T-cell (primary cell): ENCODE measurements at places on chromosomes 13 and 19.
A peak's percentile ranks its signal among the peaks of the same experiment; 100 is the strongest.

GRCh38 chr19:17357724-17358123, 19.4 kb downstream of the PLVAP start:
- no peaks in the 10 kb centered on the region for H3K36me3 ChIP-seq

GRCh38 chr13:113209336-113209758, at the start of gene CUL4A:
Gene CUL4A, plus strand, starts transcription at chr13:113209613. Its CDS starts 15 bp downstream, at chr13:113209628.
- H3K36me3 ChIP-seq, result no peaks in the 10 kb centered on the region
- H3K27me3 ChIP-seq, result no peaks in the 10 kb centered on the region
- H3K4me3 ChIP-seq, result peak within 1 kb of the TSS; percentile 64
- H3K27ac ChIP-seq, result peak within 1 kb of the TSS; percentile 96
- DNase-seq, result peak; percentile 69

- no peak overlapping the region for H3K27ac ChIP-seq
- H3K36me3 ChIP-seq, result peaks cover 3% of the 10 kb centered on the region
- H3K27me3 ChIP-seq, result peaks cover 2% of the 10 kb centered on the region
- no peak for DNase-seq
- no peak overlapping the region for H3K4me3 ChIP-seq
Measured at GRCh38 chr19:17235971-17236777, 9.5 kb downstream of the NR2F6 start.

GRCh38 chr13:111589321-111589720, 268.9 kb downstream of the TEX29 start:
- no peak for DNase-seq
- H3K27ac ChIP-seq, result no peak overlapping the region
- no peaks in the 10 kb centered on the region for H3K4me1 ChIP-seq
- H3K36me3 ChIP-seq, result no peaks in the 10 kb centered on the region
- H3K4me3 ChIP-seq, result no peak overlapping the region

DNA sequence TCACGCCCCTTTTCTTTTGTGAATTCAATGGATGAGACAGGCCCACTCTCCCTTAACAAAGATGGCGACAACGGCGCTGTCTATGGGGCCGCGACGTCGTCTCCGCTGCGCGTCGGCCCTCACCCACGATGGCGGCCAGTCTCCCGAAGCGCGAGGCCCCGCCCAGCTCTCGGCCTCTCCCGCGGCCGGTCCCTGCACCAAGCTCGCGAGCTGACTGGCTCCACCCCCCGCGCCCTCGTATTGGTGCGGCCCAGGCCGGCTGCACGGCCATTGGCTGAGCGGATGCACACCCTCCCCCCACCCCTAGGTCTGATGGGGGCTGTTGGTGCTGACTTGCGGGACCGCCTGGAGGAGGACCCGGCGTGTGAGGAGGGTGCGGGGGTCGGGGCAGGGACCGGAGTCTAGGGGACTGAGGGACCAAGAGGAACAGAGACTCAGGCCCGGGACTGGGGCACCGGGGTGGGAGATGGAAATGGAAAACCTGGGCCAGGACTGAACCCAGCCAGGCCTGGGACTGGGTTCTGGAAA, 4.8 kb downstream of the SPHK2 start:
- H3K27me3 ChIP-seq, result no peaks in the 10 kb centered on the region

DNA sequence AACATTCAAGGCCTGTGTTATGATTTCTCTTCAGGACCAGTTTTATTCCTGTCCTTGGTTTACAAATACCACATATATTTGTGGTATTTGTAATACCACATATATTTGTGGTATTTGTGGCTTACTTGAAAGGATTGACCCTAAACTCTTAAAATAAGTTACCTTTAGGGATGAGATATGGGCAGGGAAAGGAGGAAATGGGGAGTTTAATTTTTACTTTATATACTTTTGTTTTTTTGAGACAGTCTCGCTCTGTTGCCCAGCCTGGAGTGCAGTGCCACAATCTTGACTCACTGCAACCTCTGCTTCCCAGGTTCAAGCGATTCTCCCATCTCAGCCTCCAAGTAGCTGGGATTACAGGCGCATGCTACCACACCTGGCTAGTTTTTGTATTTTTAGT, 2.3 kb upstream of the TGDS start:
- peaks cover 27% of the 10 kb centered on the region for H3K4me1 ChIP-seq
- H3K4me3 ChIP-seq, result no peak overlapping the region
- no peak for DNase-seq
- H3K27me3 ChIP-seq, result no peaks in the 10 kb centered on the region
- H3K36me3 ChIP-seq, result no peaks in the 10 kb centered on the region

GRCh38 chr19:9932835-9933234, 3.5 kb downstream of the OLFM2 start:
- H3K27ac ChIP-seq, result no peak overlapping the region
- no peaks in the 10 kb centered on the region for H3K36me3 ChIP-seq
- H3K4me1 ChIP-seq, result no peaks in the 10 kb centered on the region

DNA sequence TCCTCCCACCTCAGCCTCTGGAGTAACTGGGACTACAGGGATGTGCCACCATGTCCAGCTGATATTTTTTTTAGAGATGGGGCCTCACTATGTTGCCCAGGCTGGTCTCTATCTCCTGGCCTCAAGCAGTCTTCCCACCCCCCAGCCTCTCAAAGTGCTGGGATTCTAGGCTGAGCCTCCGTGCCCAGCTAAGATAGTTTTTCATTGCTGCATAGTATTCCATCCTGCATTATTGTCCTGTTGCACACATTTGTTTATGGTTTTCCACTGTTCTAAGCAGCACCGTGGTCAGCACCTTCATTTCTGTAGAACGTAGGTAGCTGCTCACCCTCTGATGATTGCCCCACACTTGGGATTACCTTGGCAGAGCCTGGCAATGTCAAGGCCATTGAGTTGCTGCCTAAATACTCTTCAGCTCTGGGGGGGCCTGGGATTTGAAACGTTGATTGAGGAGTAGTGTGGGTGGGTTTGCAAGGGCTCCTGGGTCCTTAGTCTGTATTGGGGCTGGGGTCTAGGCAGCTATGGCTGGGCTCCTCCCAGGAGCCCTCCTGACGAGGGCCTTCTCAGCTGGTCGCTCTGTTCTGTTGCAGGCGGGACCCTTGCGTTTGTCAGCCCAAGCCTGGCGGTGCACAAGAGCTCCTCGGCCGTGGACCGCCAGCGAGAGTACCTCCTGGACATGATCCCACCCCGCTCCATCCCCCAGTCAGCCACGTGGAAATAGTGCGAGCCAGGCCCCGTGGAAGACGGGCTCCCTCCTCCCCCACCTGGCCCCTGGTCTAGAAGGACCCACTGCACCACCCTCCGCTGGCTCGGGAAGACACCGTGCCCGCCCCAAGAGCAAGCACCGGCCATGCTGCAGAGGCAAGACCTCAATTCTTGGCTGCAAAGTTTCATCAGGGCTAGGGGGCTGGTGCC, 10.3 kb downstream of the TSSK6 start:
- no peaks in the 10 kb centered on the region for H3K27me3 ChIP-seq
- no peak overlapping the region for H3K4me3 ChIP-seq
- no peak for DNase-seq
- no peak overlapping the region for H3K27ac ChIP-seq

- DNase-seq, result no peak
- H3K27me3 ChIP-seq, result no peaks in the 10 kb centered on the region
- peaks cover 62% of the 10 kb centered on the region for H3K36me3 ChIP-seq
- H3K4me1 ChIP-seq, result peaks cover 3% of the 10 kb centered on the region
- H3K4me3 ChIP-seq, result no peak overlapping the region
- no peak overlapping the region for H3K27ac ChIP-seq
Measured at GRCh38 chr13:114004420-114005205, 30.7 kb upstream of the C13orf46 start.

DNA sequence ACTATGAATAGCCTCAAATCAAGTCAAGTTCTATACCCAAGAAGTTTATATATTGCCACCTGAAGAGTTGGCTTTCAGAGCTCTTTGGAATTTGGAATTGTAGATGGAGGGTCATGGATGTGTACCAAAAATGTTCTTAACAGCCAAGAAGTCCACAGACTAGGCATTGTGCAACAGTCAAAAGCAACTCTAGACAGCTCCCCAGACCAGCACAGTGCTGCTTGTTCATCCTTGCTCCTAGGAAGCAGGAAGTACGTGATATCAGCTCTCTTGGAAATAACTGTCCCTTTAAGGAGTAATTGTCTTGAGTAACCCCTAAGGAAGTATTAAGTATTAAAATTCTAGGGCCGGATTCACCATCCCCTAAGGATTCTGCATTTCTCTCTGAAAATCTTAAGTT, 30.7 kb upstream of the IL17D start:
- H3K4me3 ChIP-seq, result no peak overlapping the region
- no peak for DNase-seq
- no peaks in the 10 kb centered on the region for H3K27me3 ChIP-seq
- no peak overlapping the region for H3K27ac ChIP-seq

GRCh38 chr19:36160821-36161596, 8.8 kb upstream of the COX7A1 start:
- H3K27ac ChIP-seq, result no peak overlapping the region
- no peaks in the 10 kb centered on the region for H3K4me1 ChIP-seq
- DNase-seq, result no peak
- no peaks in the 10 kb centered on the region for H3K27me3 ChIP-seq
- H3K4me3 ChIP-seq, result no peak overlapping the region
- no peaks in the 10 kb centered on the region for H3K36me3 ChIP-seq

DNA sequence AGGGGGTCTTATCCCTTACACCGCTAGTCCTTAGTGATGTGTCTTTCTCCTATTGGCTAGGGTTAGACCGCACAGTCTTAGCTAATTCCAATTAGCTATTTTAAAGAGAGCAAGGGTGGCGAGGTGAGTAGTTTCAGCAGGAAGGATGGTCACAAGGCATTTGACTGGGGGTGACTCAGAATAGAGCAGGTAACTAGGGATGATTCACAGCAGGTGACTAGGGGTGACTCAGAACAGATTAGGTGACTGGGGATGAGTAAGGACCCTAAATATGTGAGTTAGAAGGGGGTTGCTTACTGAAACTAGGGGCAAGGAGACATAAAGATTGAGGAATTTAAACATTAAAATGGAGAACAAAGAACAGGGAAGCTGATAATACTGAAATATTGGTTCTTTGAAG, 64.3 kb downstream of the ZNF66 start:
- H3K27ac ChIP-seq, result no peak overlapping the region
- no peak overlapping the region for H3K4me3 ChIP-seq
- no peaks in the 10 kb centered on the region for H3K36me3 ChIP-seq
- no peaks in the 10 kb centered on the region for H3K4me1 ChIP-seq

GRCh38 chr19:46742926-46743480, 2.9 kb upstream of the FKRP start:
- peaks cover 63% of the 10 kb centered on the region for H3K4me1 ChIP-seq
- no peak overlapping the region for H3K27ac ChIP-seq
- H3K27me3 ChIP-seq, result no peaks in the 10 kb centered on the region
- no peak overlapping the region for H3K4me3 ChIP-seq

- no peaks in the 10 kb centered on the region for H3K4me1 ChIP-seq
- H3K36me3 ChIP-seq, result no peaks in the 10 kb centered on the region
- no peak overlapping the region for H3K27ac ChIP-seq
- DNase-seq, result no peak
- no peak overlapping the region for H3K4me3 ChIP-seq
Measured at GRCh38 chr13:23450340-23451046, 17.0 kb upstream of the SACS start.

- peaks cover 4% of the 10 kb centered on the region for H3K36me3 ChIP-seq
- no peaks in the 10 kb centered on the region for H3K27me3 ChIP-seq
- DNase-seq, result no peak
- no peak overlapping the region for H3K4me3 ChIP-seq
Measured at GRCh38 chr13:51885651-51886050, 23.9 kb downstream of the CCDC70 start.

GRCh38 chr13:103876571-103876970, 810.4 kb upstream of the SLC10A2 start:
- no peaks in the 10 kb centered on the region for H3K36me3 ChIP-seq
- H3K4me3 ChIP-seq, result no peak overlapping the region
- DNase-seq, result no peak

DNA sequence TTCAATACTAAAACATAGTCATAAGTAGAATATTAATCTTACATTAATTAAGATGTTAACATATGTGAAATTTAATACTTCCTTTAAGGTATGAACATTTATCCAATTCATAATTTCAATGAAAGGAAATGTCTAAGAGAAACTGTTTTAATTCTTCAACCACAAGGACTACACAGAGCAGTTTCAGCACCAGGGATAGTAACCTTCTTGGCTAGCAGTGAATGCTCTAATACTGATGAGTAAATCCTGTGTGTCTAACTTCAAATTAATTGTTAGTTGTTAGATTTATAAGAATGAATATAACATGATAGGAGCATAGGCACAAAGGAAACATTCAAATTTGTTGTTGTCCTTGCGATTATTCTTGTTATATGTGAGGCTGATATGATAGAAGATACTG, 15.6 kb upstream of the NBEA start:
- H3K4me1 ChIP-seq, result no peaks in the 10 kb centered on the region
- H3K27me3 ChIP-seq, result no peaks in the 10 kb centered on the region
- no peak overlapping the region for H3K27ac ChIP-seq
- H3K36me3 ChIP-seq, result no peaks in the 10 kb centered on the region

GRCh38 chr13:87884884-87885283, 213.7 kb downstream of the SLITRK5 start:
- H3K36me3 ChIP-seq, result no peaks in the 10 kb centered on the region
- no peaks in the 10 kb centered on the region for H3K27me3 ChIP-seq
- no peaks in the 10 kb centered on the region for H3K4me1 ChIP-seq
- H3K27ac ChIP-seq, result no peak overlapping the region
- H3K4me3 ChIP-seq, result no peak overlapping the region
- no peak for DNase-seq

DNA sequence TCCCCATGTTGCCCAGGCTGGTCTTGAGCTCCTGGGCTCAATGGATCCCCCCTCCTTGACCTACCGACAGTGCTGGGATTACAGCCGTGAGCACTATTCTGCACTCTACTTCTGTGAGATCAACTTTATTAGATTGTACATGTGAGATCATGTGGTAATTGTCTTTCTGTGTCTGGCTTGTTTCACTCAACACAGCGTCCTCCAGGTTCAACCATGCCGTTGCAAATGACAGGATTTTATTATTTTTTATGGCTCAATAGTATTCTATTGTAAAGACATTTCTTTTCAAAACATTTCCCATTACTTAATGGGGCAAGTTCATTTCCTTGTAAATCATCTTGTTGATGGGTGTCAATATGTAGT, 1.5 kb upstream of the OBI1 start:
- H3K27ac ChIP-seq, result no peak overlapping the region
- peaks cover 5% of the 10 kb centered on the region for H3K36me3 ChIP-seq
- no peak for DNase-seq
- H3K4me1 ChIP-seq, result peaks cover 14% of the 10 kb centered on the region
- no peak overlapping the region for H3K4me3 ChIP-seq
- no peaks in the 10 kb centered on the region for H3K27me3 ChIP-seq

GRCh38 chr13:95571941-95572340, 19.4 kb downstream of the CLDN10 start:
- peaks cover 6% of the 10 kb centered on the region for H3K27me3 ChIP-seq
- no peak for DNase-seq
- no peak overlapping the region for H3K4me3 ChIP-seq
- no peaks in the 10 kb centered on the region for H3K4me1 ChIP-seq
- H3K27ac ChIP-seq, result no peak overlapping the region
- H3K36me3 ChIP-seq, result no peaks in the 10 kb centered on the region

GRCh38 chr19:18500799-18501198, 21.1 kb downstream of the ELL start:
- DNase-seq, result no peak
- H3K4me3 ChIP-seq, result no peak overlapping the region
- H3K27me3 ChIP-seq, result no peaks in the 10 kb centered on the region
- no peaks in the 10 kb centered on the region for H3K36me3 ChIP-seq
- H3K4me1 ChIP-seq, result peaks cover 99% of the 10 kb centered on the region
- H3K27ac ChIP-seq, result peak overlapping the region; percentile 63

- DNase-seq, result peak; percentile 20
- no peak overlapping the region for H3K27ac ChIP-seq
- no peaks in the 10 kb centered on the region for H3K36me3 ChIP-seq
- H3K4me3 ChIP-seq, result no peak overlapping the region
Measured at GRCh38 chr13:112616586-112617362, 28.8 kb upstream of the TUBGCP3 start.

GRCh38 chr13:109615721-109616420, 170.5 kb downstream of the IRS2 start:
- no peaks in the 10 kb centered on the region for H3K4me1 ChIP-seq
- DNase-seq, result no peak
- no peaks in the 10 kb centered on the region for H3K27me3 ChIP-seq
